Activated T-helper 1 cell treated with Interleukin-2 at 50 U/mL for 16 hours (primary cell): ENCODE measurements at places on chromosomes 5 and 9.

GRCh38 chr5:68071736-68072135, 143.8 kb upstream of the PIK3R1 start:
- DNase-seq = no peak

DNA sequence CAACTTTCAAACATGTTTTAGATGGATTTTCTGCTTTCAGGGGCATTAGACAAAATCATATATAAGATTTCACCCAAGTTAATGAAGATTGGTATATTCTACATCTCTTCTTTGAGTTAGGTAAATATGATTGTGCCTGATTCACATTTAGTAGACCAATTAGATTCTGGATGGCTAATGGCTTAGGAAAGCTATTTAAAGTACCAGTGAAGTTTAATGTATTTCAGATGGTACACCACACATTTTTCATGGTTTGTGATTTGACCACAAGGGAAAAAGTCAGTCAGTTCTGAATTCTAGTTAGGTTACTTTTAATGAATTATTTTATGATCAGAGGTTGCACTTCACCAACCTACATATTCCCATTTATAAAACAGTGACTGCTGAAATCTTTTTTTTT, 409.7 kb downstream of the ADGRV1 start:
- no peak for DNase-seq

GRCh38 chr5:118956727-118957126, 31.6 kb downstream of the DTWD2 start:
- no peak for DNase-seq

DNA sequence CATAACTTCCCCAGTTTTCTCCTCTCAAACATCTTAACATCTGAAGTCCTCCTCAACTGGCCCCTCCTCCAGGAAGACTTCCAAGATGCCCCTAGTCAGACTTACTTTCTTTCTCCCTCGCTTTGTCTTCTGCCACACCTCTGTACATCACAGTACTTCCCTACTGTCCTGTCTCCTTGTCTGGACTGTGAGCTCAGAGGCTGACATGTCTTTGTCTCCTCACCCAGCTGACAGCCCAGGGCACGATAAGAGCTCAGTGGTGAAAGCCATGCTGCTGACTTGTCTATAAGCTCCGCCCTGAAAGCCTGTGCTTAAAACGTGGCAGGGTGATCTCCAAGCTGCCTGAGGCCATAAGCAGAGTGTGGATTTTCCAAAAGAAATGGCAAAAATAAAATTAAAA, 33.0 kb upstream of the SLC25A51 start:
- no peak for DNase-seq

DNA sequence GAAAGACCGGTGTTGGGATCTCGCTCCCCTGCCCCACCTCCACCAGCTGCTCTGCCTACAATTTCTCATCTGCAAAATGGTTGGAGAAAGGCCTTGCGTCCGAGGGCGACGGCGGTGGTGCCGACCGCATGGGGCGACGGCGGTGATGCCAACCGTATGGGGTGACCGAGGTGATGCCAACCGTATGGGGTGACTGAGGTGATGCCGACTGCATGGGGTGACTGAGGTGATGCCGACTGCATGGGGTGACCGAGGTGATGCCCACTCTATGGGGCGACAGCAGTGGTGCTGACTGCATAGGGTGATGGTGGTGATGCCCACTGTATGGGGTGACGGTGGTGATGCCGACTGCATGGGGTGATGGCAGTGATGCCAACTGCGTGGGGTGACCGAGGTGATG, 171.0 kb downstream of the OLFM1 start:
- DNase-seq = no peak

- no peak for DNase-seq
These were observed 90.9 kb upstream of the MTAP start for GRCh38 chr9:21711504-21711903.

GRCh38 chr9:21559402-21560280, 77.5 kb upstream of the IFNE start:
- peak; percentile 38 for DNase-seq
